ENCODE measurements at places on chromosomes 16 and 17. TPM values are rescaled to one million over a fixed set of nuclear protein-coding genes. Genes with fewer than 3 reads are reported as not detected.

DNA sequence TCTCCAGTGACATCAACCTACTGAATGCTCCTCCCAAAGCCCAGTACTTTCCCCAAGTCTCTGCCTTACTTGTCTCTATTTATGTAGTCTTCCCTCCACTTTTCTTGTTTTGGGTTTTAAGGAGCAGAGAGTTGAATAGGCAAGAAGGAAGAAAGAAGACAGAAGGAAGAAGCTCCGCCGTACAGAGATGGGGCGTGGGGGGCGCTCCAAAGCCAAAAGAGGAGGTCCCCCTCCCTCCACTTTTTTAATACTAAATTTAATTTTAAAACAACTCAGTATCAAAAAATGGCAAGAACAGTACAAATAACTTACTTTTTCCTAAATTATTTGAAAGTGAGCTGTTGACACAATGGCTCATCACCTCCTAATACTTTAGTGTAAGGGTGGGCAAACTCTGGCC lies 4.6 kb downstream of the EFTUD2 start:
- no peak for DNase-seq

GRCh38 chr17:82863941-82864712 lies 24.3 kb upstream of the ZNF750 start:
- DNase-seq = peak; percentile 91

SMTNL2 gene
- total RNA-seq = not detected

SDR42E2 gene
- total RNA-seq = not detected

DNA sequence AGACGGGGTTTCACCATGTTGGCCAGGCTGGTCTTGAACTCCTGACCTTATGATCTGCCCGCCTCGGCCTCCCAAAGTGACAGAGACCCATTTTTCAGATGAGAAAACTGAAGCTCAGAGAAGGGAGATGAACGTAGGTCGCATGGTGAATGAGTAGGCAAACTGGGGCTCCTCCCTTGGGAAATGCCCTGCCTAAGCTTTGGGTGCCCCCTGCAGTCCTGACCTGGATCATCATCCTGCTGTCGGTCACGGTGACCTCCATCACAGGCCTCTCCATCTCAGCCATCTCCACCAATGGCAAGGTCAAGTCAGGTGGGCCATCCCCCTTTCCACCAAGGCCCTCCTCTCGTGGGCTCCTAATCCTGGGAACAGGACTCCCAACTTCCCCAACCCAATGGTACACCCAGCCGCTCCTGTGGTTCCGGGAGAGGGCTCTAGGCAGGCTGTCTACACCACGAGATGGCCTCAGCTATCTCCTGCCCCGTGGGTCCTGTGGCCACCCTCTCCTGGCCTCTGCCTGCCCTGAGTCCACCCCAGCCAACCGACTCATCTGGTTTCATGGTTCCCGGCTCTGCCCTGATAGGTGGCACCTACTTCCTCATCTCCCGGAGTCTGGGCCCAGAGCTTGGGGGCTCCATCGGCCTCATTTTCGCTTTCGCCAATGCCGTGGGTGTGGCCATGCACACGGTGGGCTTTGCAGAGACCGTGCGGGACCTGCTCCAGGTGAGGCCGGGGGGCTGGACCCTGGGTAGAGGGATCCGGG lies 4.7 kb downstream of the SLC12A3 start:
- DNase-seq = peak; percentile 64

GRCh38 chr16:15502041-15502725 lies 67.8 kb downstream of the BMERB1 start:
- peak; percentile 96 for DNase-seq

HES7 gene
- total RNA-seq = 0.40 TPM

- peak; percentile 8 for DNase-seq
These were observed 206.5 kb upstream of the CDH5 start for GRCh38 chr16:66159987-66160386.

KRTAP4-3 gene
- not detected for total RNA-seq

DNA sequence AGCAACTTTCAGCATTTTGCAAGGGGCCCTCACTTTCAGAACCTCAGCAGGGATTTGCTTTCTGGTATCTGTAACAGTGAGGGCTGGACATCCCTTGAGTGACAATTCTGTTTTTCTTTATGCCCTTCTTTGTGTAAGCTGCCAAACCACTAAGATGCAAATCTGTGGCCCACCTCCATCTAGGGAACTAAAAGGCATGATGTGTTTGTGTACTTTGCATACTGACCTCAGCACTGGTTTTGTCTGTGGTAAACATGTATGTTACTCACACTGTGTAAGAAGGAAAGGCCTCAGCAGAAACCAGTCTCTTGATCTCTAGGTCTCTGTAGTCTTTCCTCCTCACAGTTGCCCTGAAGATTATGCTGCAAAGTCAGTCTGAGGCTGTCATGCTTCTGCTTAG lies 396.6 kb upstream of the DYNLRB2 start:
- DNase-seq = peak; percentile 51

HOXB7 gene
- 13.2 TPM for total RNA-seq

SLC38A7 gene
- total RNA-seq = 6.6 TPM

PDILT gene
- total RNA-seq = not detected

EFCAB13 gene
- total RNA-seq = 0.74 TPM

DNA sequence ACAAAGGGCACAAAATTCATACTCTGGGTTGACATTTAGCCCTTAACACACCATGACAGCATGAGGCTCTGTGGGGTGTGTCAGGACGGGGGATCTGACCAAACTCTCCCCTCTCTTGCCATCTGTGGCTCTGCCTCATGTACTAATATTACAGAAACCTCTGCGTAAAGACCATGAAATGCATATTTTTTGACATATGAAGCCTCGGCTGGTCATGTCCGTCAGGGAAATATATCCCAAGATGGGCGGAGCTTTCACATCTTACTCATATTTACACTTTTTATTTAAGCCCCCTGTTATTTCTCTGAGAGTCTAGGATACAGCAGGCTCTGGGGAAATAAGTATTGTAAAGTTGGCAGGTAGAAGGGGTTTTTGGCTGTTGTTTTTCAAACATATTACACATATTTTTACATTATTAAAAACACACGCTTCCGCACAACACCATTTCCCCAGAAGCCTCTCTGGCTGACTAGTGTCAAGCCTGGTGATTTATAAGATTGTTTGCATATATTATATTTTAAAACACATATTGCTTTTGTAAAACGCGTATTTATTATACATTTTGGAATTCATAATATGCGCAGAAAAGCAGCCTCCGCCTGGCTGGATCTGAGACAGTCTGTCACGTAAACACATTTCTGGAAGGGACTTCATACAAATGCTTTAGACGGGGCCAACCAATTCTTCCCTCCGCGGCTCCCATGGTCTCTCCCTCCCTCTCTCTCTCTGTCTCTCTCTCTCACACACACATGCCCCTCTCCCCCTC lies 237.7 kb upstream of the ZFHX3 start:
- no peak for DNase-seq

DNA sequence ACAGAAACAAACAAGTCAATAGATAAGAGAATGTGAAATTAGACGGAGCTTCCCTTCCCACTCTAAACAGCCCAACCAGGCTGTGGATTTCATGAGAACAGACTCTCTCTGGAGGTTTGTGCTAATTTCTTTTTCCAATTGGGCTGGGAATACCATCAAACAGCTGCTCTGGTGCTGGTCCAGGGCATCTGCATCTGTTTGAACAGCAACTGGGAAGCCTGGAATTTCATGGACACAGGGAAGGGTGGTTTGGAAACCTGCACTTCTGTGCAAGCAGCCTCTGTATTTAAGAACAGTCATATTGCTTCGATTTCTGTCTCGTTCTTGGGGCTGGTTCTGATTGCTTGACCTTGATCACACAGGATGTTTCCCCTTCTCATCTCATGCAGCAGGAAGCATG lies 88.7 kb downstream of the FOXL1 start:
- no peak for DNase-seq

CALB2 gene
- total RNA-seq = 11.3 TPM

DOC2A gene
- total RNA-seq = not detected

DNA sequence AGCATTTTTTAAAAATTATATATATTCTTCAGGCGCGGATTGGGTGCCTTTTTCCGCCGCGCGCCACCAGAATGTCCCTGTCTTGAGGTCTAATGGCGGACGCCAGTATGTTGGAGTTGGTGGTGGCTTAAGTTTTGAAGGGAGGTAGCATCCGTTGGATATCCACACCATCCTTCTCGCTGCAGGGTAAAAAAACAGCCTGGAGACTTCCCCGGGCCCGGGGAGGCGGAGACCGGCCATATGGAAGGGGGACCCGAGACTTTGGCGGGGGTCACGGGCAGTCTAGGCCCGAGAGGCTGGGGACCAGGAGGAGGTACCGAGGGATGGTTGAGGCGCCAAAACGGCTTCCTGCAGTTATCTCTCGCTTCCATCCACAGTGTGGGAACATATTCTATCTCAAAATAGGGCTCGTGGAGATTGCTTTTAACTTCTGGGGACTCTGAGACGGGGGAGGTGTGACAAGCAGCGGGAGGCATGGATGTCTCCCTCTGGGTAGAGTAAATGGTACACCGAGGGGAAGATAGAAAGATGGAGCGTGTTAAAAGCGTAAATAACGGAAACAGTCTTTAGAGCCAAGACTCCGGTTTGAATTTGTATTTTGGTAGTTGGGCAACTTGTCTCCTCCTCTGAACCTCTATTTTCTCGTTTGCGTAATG lies at the start of gene SF3B3:
Gene SF3B3 (plus strand): TSS at position 74 of the 656 bp plus-strand sequence. CDS start 2,841 bp downstream, outside the sequence.
- DNase-seq = peak; percentile 62

KIFC3 gene
- 40.9 TPM for total RNA-seq

CSH1 gene
- not detected for total RNA-seq

TMIGD1 gene
- not detected for total RNA-seq

FAM171A2 gene
- total RNA-seq = 3.4 TPM

DNA sequence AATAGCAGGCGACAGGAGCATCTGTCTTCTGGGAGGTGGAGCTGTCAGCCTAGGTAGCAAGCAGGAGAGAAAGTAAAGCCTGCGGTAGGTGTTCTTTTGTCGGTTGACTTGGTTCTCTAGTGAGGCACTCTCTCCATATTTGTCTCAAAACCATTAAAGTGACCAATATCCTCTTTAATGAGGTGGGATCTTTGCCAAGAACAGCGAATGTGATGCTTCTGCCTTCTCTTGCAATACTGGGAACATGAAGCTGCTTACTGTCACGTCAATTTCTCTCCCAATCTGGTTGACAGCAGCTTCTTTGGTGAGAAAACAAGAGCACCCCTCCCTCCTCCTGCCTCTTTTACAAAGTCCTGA lies 176.7 kb downstream of the ABCC12 start:
- DNase-seq = no peak

- no peak for DNase-seq
These were observed 25.2 kb upstream of the SMPD3 start for GRCh38 chr16:68473358-68474070.

DNA sequence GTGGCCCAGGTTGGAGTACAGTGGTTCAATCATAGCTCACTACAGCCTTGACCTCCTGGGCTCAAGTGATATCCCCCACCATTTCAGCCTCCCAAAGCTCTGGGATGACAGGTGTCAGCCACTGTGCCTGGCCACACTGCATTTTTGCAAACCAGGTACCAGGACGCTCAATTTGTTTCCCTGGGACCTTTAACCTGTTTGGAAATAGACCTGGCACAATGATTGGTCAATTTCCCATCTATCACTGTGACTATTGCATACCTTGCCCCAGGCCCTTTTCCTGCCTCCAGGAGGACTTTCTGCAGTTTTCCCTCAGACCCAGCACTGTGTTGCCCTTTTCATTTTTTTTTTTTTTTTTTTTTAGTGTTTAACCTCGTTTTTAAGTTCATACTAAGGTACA lies 11.1 kb upstream of the FUS start:
- no peak for DNase-seq

G6PC1 gene
- not detected for total RNA-seq

DNA sequence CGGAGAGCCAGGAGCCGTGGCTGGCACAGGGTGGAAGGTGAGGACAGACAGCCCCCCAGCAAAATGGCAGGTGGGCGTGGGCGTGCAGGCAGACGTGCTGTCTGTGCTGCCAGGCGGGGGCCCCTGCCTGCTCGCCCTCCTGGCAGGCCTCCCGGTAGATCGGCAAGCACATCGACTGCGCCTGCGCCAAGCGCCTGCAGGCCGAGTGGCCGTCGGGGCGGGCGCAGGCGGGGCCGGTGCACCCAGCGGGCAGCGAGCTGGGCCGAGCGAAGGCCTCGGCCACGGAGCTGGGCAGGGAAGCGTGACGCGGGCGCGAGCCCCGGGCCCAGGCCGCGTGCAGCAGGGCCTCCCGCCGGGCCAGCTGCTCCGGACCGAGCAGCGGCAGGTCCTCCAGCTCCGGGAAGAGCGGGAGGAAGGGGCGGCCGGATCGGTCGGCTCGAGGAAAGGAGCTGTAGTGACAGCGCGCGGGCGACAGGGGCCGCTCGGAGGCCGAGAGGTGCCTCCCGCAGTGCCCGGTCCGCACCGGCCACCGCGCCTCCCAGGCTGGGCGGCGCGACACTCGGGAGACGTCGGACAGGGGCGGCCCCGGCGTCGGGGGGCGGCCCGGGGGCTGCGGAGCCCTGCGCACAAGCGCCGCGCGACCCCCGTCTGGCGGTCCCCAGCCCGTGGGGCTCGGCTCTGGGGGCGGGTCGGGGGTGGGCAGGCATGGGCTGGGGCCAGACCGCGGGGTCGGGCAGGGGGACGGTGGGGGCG lies 16.9 kb downstream of the GRIN2C start:
- peak; percentile 75 for DNase-seq

P2RX1 gene
- total RNA-seq = not detected

GLP2R gene
- 0.91 TPM for total RNA-seq

FOXL1 gene
- 5.0 TPM for total RNA-seq

GLIS2 gene
- 0.46 TPM for total RNA-seq

DNA sequence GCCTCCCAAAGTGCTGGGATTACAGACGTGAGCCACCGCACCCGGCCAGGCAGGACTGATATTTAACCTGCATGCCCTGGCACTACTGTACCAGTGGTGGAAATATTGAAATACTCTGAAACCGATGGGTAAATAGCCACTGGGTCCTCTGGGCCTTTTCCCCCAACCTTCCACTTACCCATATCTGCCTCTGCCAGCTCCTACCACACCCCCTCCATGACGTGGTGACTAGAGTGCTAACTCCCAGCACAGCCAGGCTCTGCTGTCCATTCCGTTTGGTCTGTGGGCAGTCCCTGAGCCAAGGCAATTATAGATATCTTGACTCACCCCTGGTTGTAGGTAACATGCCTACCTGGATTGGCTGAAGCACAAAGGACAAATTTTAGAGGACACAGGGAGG lies 187.8 kb downstream of the PRKCB start:
- DNase-seq = no peak

GRCh38 chr16:55642611-55643010 lies 13.2 kb upstream of the SLC6A2 start:
- DNase-seq = no peak

GRCh38 chr17:76427501-76428231 lies 25.3 kb downstream of the UBE2O start:
- DNase-seq = no peak

DNA sequence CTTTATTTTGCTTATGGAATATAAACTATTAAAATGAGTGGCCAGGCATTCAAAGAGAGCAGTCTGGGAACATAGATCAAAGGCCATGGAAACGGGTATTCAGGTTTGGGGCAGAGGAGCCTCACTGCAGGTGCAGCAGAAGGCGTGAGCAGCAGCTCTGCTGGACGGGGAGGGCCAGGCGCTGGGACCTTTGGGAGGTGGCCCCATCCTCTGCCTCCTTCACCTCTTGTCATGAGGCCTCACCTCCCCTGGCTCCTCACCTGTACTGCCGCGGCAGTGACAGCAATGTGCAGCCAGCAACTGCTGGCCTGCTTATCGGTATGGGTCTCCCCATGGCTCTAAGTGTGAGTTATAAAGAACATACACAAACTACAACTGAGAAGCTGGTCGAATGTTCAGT lies 109.4 kb downstream of the CDK5R1 start:
- no peak for DNase-seq

PPM1D gene
- 6.5 TPM for total RNA-seq

PPY gene
- total RNA-seq = not detected

TP53TG3 gene
- total RNA-seq = 3.4 TPM

- peak; percentile 86 for DNase-seq
These were observed 2.9 kb upstream of the TTYH2 start for GRCh38 chr17:74210191-74211140.

- no peak for DNase-seq
These were observed 10.4 kb downstream of the METTL22 start for GRCh38 chr16:8631818-8632465.

MT4 gene
- not detected for total RNA-seq
